HepG2 (cell line): ENCODE measurements at places on chromosomes 11 and 22. TPM values are rescaled to one million over a fixed set of nuclear protein-coding genes. Genes with fewer than 3 reads are reported as not detected.

- no peak for DNase-seq
These were observed 14.7 kb upstream of the APOL6 start for GRCh38 chr22:35633520-35633919.

DNA sequence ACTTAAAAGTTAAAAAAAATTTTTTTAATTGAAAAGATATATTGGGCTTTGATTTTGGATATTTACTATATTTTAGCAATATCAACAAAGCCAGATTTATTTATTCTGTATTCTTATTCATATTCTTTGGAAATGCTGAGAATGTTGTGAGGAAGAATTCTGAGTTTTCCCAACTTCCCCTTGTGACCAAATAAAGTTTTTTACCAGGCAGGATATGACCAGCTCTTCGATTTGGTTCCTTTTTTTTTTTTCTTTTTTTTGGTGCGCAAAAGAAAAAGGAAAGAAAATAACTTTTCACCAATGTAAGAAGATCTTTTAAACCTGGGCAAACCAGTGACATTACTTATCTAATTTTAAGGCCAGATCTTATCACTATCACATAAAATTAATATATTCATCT, 12.9 kb downstream of the TCP11L1 start:
- DNase-seq, result no peak

KCNJ11 gene
- 0.81 and 1.6 TPM in 2 replicates for total RNA-seq

- peak; percentile 80 for DNase-seq
These were observed 85.0 kb upstream of the EIF3D start for GRCh38 chr22:36613958-36614357.

DNA sequence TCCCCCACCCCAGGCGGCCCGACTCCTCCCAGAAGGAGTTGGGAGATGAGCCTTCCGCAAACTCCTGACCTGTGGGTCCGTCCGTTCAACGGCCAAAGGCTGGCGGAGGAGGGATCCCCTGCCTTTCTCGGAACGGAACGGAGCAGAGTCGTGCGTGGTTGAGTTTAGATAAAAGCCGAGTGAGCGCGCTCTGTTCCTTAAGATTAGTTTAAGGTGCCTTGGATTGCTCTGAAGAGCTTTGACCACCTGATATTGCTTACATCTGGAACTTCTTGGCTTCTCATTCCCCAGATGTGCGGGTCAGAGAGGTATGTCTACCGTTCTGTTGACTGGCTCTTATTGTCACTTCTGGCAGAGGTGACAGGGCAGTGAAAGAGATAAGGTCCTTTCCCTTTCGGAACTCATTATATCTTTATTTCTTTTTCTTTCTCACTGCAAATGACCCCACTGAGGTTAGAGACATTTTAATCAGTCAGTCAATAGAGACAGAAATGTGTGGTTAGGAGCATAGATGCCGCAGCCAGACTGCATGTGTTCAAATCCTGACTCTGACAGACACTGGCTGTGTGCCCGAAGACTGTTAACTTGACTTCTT, at the start of gene TRIM6:
TSS of gene TRIM6 (plus strand) at position 31 of the 595 bp plus-strand sequence. CDS start at position 292, 261 bp downstream.
- no peak for DNase-seq

- no peak for DNase-seq
These were observed 15.5 kb downstream of the OR51B6 start for GRCh38 chr11:5366856-5367255.

DNA sequence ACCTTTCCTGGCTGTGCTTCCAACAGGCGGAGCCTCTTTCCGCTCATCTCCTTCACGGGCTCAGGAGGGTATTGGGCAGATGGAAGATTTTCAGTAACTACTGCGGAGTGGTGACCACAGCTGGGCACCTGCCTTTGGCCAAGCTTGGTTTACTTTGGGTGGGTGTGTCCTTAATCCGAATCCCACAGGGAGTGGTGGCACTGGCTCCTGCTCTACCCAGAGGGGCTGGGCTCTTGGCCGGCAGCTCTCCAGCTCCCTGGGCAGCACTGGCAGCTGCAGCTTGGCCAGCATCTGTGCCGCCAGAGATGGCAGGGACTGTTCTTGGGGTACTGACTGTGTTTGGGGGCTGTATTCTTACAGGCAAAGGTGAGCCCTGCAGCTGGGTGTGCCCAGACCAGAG, 29.8 kb downstream of the BID start:
- DNase-seq, result no peak

- no peak for DNase-seq
These were observed 2.6 kb upstream of the CHRM1 start for GRCh38 chr11:62923601-62924411.

- no peak for DNase-seq
These were observed 41.7 kb downstream of the BRD1 start for GRCh38 chr22:49785841-49786471.

CCDC116 gene
- total RNA-seq, result 0.33 TPM in 1 of 2 replicates, not detected in the other

DNA sequence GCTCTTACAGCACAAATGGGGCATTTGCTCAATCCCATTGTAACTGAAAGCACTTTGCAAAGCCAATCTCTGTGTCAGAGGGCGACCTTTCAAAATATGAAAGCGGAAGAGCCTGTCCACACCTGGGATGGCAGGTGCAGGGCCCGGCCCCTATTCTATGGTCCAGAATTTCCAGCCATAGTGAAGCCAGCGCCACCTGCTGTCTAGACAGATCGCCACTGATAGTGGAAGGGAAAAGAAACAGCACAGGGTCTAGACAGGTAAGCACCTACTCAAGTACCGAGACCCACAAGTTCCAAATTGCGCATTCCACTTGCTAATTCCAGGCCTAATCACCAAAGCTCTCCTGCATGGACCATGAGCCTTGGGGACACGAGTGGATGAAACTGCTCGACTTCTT, 141.4 kb downstream of the NTM start:
- DNase-seq, result peak; percentile 27

DNA sequence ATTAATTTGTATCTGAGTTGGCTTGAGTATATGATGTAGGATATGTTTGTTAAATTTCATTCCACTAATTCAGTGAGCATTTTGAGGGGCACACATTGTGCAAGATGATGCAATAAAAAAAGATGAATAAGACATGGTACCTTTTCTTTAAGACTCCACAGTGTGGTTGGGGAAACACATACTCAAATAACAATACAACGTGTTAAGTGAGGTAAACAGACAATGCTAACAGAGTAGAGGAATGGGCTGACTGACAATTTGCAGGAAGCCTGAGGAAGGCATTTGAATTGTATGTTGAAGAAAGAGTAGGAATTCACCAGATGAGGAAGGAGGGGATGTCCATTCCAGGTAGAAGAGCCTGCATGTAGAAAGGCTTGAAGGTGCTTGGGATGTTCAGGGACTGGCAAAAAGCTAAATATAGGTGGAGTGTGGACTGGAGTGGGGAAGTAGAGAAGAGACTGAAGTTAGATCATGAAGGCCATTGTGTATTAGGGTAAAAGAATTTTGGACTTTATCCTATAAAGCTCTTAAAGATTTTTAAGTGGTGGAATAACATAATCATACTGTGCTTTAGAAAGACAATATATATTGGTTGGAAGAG, 6.8 kb downstream of the RNF169 start:
- no peak for DNase-seq

GSTT2B gene
- 0.53 and 1.5 TPM in 2 replicates for total RNA-seq

GDPD4 gene
- total RNA-seq, result not detected in 2 replicates

MFRP gene
- not detected in 2 replicates for total RNA-seq

DNA sequence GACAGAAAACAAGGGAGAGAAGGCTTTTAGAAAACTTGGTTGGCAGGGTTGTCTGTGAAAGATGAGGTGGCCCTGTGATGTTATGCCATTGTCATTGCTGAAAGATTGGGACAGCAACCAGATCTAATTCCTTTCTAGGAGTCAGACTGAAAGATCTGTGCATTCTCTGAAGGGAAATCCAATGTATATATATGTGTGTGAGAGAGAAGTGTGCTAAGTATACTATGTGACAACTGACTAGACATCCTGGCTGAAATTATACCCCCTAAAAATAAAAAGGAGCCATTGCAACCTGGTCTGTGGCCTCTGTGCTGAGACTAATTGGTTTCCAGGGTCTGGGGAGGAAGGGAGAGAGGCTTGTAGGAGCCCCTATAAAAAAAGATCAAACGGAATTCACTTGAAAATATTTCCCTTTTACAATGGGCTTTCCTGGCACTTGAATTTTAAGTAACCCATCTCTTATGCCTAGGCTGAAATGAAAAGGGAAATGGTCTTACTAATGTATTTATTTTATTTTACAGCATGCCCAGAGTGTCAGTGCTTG, 1.2 kb upstream of the MPPED2 start:
- DNase-seq, result no peak

GRCh38 chr11:25535467-25536272, 796.3 kb upstream of the ANO3 start:
- no peak for DNase-seq

DNA sequence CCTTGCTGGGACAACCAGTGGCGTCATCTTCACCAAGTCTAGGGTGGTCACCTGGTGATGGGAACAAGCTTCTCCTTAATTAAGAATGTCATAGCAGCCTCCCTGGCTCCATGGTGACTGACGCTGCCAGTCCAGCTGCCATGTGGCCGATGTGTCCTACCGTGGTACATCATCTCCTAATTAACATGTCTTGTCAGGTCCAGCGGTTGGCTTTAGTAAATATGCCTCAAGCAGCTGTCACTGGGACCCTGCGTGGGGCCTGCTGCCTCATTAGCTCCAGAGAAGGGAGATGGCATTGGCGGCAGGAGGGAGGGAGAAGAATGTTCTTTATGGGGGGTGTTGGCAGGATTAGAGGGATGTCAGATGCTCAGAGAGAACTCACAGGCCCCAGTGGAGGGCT, 271.9 kb downstream of the ST3GAL4 start:
- no peak for DNase-seq

DNA sequence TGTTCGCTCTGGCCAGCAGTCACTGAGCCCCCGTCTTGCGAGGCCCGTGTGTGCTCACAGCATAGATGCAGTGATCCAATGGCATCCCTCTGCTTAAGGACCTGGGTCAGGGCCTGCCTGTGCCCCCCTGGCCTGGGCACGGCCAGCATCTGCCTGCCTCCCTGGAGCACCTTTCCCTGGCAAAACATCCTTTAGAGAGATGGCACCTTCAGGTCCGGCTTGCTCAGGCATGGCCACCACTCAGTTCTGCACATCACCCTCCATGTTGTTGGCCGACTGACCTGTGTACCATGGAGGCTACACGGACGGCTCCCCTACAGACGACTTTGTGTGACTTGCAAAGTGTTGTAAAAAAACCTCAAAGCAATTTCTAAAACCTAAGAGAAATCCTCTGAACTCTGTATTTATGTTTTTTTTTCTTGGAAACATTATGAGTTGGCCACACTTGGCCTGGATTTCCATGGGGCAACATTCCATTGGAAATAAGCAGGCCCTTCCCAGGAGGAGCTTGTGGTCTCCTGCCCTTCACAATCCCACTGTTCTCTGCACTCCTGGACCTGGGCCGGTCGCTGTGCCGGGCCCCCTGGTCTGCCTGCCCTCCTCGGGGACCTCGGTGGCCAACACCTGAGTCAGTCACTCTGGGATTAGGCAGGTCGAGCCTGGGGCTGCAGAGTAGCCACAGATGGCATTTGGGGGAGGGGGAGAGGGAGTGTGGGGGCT, 592.4 kb downstream of the TBC1D22A start:
- no peak for DNase-seq

CSNK2A3 gene
- total RNA-seq, result 3.5 and 5.4 TPM in 2 replicates

ENTHD1 gene
- total RNA-seq, result not detected in 2 replicates

CNGA4 gene
- total RNA-seq, result not detected in 2 replicates

DNA sequence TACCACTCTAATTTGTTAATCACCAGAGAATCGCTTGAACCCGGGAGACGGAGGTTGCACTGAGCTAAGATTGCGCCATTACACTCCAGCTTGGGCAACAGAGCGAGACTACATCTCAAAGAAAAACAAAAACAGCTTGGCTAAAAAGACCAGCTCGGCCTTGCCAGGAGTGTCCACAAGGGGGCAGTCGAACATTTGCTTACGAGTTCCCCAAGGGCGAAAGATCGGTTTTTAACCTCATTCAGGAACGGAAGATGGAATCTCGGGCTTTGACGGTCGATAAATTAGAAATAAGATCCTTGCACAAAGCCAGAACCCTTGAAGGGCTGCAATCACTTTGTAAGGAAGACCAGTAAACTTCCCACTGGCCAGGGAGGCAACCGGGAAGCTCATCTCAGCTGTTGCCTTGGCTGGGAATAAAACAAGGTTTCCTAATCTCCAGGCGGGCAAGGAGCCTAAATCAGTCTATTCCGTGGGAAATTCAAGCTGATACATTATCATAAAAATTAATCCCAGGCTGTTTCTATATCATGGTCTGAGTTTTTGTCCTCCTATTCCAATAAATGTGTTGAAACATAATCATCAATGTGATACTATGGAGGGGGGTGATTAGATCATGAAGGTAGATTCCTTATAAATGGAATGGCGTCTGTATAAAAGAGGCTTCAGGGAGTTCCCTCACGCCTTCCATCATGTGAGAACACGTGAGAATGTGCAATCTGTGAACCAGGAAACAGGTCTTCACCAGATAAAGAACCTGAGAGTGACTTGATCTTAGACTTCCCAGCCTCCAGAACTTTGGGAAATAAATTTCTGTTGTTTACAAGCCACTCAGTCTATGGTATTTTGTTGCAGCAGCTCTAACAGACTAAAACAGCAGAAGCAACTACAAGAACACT, 14.9 kb upstream of the SLC29A2 start:
- DNase-seq, result peak; percentile 66

NF2 gene
- total RNA-seq, result 33.3 and 45.3 TPM in 2 replicates

TRPM5 gene
- total RNA-seq, result not detected in 2 replicates

GRCh38 chr22:26529345-26529744, 17.1 kb upstream of the TFIP11 start:
- DNase-seq, result peak; percentile 39

FAM83F gene
- total RNA-seq, result not detected in 2 replicates

MADD gene
- 16.4 and 18.0 TPM in 2 replicates for total RNA-seq

ARHGEF17 gene
- total RNA-seq, result 5.7 and 10.7 TPM in 2 replicates

NLRP10 gene
- total RNA-seq, result not detected in 2 replicates

GRCh38 chr11:21072558-21072957, 403.2 kb downstream of the NELL1 start:
- no peak for DNase-seq

GRCh38 chr22:38035530-38035885, 21.7 kb upstream of the PICK1 start:
- no peak for DNase-seq

DNA sequence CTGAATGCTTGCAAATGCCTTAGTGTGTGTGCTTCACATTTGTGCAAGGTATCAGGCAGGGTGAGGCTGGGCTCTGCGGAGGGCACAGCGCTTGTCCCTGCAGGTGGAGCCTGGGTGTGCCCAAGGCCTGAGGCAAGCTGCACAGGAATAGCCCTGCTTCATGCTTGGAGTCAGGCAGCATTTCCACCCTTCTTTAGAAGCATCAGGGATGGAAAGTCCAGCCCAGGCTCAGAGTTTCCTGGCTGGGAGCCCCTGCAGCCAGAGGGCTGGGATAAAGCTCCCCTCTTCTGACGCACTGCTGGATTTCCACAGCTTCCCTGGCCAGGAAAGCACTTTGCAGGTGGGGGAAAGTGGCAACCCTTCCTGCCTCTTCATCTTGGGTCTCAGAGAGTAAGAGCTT, 63.4 kb downstream of the GALNT18 start:
- DNase-seq, result no peak

GRCh38 chr22:32800158-32800882, 1.2 kb upstream of the TIMP3 start:
- no peak for DNase-seq
